Stimulated activated CD4-positive, alpha-beta T cell treated with anti-CD3 and anti-CD28 coated beads, Interleukin-2, amount 100 ng/mL, for 48 hours (primary cell): ENCODE measurements at places on chromosomes 2 and 18.

DNA sequence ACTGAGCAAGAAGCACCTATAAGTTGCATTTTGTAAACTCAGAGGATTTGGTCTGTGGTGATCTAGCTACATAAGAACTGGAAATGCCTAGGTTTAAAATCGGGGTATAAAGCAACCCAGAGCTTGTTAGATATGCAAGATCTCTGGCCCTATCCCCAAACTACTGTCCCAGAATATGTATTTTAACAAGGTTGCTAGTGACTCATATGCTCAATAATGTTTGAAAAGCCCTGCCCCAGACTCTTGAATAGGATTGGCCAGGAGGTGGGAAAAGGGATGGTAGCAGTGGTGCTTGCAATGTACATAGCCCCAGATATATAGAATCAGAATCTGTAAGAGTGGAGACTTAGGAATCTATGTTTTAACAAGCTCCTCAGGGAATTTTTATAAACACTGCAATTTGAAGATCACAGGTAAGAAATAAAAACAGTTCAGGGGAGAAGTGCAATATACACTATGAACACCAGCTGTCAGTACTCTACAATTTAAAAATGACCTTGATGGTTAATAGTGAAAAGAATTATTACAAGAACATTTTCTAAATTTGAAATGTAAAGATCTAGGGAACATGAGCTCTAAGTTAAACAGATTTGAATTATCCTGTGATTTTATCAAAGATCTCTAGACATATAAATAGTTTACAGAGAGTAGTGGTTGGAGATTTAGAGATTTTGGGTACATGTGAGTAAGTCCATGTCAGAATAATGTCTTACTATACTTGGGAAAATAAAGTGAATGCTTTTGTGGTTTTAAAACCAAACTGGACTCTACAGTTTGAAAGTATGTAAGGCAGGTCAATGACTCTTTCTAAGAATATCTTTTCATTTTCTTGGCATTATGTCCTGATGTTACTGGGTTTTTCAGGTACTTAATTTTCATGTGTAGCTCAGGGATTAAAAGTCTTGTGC is 7.7 kb upstream of the MMADHC start:
- DNase-seq, result no peak

- no peak for DNase-seq
Observed at GRCh38 chr18:6086731-6087130, 191.4 kb upstream of the TMEM200C start.

DNA sequence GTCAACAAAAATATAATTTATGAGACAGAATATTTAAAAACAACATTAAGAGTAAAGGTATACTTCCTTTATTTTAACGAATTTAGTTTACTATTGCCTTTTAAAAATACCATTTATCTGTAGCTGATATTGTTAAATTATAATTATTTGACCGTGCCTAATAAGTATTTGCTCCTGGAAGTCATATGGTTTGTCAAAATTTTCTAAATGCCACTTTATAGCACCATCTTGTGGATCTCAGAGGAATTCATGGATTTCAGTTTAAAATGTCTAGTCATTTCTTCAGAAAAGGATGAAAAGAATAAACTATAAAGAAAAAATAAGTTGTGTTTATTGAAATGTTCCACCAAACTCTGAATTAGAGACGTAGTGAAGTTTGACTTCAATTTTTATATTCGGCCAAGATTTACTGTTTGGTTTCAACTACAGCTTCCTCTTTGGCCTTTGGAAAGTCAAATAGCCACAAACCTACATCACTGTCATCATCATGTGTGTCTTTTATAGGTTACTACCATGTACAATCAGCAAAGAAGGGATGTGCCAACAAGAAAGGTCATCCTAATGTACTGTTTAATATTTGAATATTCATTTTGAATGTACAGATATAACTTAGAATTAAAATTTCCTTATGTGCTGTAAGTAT is 10.3 kb upstream of the FTCDNL1 start:
- no peak for DNase-seq

DNA sequence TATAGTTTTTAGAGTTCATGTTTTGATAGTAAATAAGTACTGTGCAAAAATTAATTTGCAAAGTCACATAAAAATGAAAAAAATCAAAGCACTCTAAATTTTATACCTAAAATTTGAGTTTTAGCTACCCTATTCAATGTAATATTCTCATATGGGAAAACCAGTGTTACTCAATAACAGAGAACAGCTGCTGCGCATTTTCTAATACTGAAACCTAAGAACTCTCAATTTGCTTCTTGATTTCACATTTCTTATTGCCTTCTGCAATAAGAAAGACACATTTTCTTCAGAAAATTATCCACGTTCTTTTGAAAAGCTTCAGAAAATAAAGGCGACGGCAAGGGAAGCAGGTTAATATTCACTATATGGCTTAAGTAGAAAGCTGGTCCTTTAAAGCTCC is 199.1 kb upstream of the CCDC150 start:
- no peak for DNase-seq

DNA sequence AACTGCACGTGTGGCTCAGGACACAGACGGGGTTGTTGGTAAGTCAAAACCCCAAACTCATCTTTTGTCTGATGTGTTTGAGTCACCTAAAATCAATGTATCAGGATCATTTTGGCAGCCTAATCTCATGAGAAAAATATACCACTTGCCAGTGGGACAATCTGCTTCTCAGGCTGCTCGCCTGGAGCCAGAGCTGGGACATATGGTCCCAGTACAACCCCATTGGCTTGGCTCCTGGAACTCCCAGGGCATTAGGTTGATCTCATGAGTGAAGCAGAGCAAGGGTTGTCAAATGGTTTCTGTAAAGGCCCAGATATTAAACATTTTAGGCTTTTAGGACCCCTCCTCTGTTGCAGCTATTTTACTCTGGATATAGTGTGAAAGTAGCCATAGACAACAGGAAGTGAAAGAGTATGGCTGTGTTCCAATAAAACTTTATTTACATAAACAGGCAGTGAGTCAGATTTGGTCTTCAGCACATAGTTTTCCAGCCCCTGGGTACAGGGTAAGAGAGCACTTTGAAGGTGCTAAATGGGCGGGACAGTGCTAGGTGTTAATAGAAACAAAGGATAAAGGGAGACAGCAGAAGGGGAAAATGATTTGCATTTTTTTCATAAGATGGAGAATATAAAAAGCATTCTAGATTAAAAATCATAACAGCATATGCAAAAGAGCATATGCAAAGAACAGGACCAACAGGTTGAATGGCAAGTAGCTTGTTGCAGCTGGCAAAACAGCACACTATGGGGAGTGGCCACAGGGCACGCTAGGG is 290.8 kb downstream of the KCNS3 start:
- DNase-seq, result no peak

GRCh38 chr2:69353360-69353759 is 33.7 kb downstream of the GFPT1 start:
- DNase-seq, result no peak

DNA sequence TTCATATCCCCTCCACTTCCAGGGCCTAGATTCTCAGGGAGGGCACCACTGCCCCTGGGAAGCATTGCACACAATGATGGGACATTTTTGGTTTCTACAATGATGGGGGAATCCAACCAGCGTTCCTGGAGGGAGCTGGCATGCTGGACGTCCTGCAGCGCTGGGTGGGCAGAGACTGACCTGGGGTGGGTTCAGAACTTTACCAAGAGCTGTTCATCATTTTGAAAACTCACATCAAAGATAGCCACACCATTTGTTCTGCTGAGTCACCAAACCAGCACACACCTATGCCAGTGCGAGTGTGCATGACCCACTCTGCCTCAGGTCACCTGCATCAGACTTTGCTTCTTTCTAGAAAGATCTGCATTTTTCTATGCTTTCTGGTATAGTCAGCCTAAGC is 14.1 kb upstream of the ARMC9 start:
- DNase-seq, result no peak

- no peak for DNase-seq
Observed at GRCh38 chr2:25377822-25378421, 36.2 kb upstream of the DNMT3A start.

DNA sequence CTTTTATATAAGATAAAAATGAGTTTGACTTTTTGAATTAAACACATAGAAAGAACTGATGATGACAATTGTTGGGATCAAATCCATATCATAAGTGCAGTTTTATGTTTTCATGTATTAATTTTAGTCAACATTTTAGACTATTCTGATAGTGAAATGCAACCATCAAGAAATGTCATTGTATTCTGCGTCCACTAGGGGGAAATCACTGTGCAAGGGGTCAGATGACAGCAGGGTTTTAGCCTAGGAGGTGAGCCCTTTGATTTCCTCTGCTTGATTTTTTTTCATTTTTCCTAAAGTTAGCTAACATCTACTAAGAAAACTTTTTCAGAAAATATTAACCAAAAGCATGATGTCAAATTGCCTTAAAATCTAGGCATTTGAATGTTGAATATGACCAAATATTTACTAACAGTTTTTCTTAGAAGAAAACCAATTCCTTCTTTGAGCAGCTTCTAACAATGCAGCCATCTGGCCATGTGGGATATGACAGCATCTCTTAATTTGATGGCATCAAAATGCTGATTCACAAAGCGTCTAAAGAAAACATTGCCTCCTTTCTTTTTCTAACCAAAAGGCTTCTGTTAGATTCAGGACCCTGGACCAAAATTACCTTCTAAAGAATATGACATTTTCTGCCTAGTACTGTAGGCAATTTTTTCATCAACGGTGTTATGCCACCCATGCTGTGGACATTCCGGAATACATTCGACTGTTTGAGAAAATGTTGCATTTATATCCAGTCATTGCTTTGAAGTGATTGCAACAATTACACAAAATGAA is 141.5 kb downstream of the SPHKAP start:
- no peak for DNase-seq

DNA sequence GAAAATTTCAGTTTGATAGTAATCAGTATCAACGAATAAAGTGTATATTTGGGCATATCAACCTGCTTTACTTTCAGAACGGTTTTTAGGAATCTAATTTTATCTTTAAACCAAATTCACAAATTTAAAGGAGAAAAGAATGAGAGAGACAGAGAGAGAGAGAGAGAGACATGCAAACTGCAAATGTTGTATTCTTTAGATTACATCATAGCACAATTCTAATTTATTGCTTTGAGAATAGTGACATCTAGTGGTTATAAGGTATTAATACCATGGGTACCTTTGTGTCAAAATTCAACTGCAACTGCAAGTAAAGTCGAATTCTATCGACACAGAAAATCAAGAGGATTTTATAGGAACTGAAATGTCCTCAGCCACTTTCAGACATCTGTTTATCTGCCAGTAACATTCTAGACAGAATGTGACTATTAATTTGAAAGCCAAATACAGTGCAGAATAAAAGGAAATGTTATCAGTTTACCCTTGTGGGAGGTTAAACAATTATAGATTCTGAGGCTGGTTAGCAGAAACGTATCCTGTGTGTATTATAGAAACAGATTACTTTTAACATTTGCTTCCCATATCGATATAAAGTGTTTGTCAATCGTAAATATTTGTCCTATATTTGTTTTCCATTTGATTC is 529.8 kb upstream of the VRK2 start:
- DNase-seq, result no peak

- no peak for DNase-seq
Observed at GRCh38 chr18:74689251-74689650, 91.6 kb downstream of the ZNF407 start.

DNA sequence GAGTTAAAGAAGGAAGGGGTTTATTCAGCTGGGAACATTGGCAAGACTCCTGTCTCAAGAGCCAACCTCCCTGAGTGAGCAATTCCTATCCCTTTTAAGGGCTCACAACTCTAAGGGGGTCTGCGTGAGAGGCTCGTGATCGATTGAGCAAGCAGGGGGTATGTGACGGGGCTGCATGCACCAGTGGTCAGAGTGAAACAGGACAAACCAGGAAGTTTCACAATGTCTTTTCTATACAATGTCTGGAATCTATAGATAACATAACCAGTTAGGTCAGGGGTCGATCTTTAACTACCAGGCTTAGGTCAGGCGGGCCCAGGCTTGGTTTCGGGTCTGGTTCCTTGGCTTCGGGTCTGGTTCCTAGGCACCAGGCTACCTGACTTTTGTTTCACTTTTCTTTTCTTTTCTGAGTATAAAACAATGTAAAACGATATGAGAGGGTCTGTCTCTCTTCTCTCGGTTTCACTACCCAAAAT is 30.1 kb upstream of the LIPG start:
- no peak for DNase-seq

- no peak for DNase-seq
Observed at GRCh38 chr2:8403876-8404275, 278.0 kb upstream of the ID2 start.

DNA sequence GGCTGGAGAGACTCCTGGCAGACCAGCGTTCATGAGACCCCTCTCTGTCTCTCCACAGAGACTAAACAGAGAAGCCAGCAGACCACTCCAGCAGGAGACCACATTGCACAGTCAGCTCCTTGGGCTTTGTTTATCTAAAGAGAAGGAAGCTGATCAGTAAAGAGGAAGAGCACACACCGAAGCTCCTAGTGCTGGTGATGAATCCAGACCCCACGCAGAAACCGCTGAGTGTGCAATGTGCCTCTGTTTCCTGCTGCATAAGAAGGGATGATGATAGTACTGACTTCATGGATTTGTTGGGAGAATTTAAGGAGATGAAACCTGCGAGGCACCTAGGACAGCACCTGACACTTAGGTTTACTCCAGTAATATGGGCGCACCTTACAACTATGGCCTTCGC is 544.1 kb upstream of the ID2 start:
- no peak for DNase-seq

DNA sequence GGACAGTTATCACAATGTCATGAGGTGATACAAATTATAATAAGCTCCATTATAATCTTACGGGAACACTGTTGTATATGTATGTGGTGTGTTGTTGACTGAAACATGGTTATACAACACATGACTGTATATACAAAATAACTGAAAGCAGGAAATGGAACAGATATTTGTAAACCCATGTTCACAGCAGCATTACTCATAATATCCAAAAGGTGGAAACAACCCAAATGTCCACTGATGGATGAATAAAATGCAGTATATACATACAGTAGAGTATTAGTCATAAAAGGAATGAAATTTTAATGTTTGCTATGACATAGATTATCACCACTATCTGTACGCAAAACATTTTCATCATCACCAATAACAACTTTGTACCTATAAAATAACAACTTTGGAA is 107.3 kb downstream of the USP34 start:
- DNase-seq, result no peak
